ENCODE measurements at places on chromosomes 1 and 21.

GRCh38 chr1:94332952-94333351, 85.2 kb upstream of the ABCD3 start:
- DNase-seq = no peak

- no peak for DNase-seq
Observed at GRCh38 chr1:44513111-44513510, 108.1 kb downstream of the RNF220 start.

DNA sequence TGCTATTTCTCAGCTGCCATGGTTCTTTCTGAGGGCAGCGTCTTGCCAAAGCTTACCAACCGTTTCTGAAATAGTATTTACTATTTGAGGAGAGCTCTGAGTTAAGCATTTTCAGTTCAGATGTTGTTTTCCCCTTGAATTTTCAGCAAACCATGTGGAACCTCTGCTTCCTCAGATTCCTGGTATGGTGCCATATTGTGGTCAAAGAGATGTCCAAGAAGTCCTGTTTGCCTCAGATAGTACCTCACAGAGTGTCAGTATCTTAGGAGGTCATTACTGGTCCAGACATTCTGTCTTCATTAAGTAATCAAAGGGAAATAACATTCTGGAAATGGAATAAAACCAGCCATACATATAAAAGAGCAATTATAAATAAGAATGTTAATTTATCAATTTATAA, 36.6 kb downstream of the VANGL2 start:
- DNase-seq = no peak

DNA sequence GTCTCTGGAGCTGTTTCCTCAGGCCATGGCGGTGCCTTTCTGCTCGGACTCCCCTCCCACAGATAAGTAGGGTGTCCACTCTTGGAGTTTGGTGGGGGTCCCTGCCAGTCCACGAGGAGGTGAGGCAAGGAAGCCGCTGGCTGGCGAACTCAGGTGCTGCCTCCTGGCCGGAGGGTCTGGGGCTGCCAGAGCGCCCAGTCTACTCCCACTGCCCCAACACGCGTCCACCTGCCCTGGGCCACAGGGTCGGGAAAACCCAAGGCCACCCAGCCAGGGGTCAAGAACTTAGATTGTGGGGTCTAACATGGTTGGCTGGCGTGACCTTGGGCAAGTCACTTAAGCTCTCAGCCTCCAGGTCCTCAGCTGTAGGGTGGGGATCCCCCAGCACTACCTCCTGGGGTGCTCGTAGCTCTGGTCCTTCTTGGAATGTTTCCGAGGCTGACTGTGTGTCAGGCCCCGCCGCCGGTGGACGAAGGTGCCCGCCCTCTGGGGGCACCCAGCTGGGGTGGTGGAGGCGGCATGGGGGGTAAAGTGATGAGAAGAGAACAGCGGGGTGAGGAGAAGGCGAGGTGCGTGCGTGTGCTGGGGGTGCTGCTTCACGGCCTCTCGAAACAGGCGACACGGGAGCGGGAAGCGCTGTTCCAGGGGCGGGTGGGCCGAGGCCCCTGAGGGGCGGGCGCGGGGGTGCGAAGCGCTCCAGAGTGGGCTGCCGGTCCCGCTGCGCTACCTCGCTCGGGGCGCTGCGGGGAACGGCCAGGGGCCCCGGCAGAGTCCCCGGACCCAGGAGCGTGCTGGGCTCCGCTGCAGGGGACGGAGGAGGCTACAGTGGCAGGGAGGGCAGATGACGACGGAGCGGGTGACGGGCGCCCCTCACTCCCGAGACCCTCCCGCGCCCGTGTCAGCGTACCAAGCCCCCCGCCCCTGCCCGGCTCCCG, 1.2 kb downstream of the SH2D5 start:
- no peak for DNase-seq

DNA sequence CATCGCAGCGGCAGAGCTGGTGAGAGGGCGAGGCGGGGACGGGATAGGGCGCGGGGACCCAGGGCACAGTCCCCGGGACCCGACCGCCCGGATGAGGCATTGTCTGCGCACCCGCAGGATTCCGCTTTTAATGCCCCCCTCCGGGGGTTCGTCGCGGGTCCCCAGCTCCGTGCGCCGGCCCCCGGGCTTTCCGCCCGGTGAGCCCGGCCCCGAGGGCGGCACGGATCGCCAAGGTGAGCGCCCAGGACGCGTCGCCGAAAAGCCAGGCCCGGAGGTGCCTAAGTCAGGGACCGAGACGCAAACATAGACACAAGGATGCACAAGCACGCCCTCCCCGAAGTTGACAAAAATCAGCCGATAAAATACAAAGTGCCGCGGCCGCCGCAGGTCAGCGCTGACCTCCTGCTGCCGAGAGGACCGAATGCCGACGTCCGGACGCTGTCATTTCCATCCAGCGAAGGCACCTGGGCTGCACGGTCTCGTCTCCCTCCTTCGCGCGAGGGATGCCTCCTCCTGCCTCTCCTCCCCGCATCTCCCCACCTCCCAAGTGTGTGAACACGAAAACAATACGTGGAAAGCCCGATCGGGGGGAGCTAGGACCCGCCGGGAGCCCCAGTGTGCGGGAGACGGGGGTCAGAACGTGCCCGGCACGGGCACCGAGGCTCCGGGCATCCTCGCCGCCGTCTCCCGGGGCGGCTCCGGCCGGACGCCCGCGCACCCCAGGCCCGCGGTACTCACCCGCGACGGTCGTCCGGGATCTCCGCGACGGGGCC, 101.1 kb upstream of the SOD1 start:
- no peak for DNase-seq

DNA sequence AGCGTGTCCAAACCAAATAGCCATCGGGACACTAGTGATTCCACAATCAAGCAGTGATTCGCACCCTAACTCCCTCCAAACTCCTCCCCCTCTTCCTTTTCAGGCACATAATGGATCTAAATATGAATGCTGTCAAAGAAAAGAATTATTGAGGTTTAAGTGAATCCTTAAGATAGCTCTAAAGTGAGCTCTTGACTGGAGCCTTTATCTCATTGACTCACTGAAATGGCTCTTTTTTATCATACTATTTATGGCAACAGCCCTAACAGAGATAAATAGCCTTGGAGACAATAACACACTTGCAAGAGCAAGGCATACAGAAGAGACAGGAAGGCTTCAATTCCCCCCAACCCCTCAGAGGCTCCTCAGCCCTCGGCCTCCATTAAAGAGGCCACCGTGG, 143.3 kb downstream of the PLXNA2 start:
- DNase-seq = no peak

GRCh38 chr1:151855933-151856332, 2.4 kb upstream of the THEM5 start:
- no peak for DNase-seq

DNA sequence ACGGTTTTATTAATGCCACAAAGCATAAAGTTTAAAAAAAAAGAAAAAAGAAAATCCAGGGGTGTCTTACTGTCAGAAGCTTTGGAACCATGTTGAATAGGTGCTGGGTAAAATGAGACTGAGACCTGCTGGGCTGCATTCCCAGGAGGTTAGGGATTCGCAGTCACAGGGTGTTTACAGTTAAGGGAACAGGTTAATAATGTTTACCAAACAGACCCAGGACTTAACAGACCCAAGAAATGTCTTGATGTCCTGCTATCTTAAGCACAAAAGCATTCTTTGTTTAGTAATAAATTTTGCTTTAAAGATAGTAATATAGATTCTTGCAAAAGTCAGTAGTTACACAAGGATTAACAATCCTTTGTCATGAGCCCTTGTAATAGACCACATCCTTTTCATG, 54.7 kb downstream of the OLFML3 start:
- no peak for DNase-seq

DNA sequence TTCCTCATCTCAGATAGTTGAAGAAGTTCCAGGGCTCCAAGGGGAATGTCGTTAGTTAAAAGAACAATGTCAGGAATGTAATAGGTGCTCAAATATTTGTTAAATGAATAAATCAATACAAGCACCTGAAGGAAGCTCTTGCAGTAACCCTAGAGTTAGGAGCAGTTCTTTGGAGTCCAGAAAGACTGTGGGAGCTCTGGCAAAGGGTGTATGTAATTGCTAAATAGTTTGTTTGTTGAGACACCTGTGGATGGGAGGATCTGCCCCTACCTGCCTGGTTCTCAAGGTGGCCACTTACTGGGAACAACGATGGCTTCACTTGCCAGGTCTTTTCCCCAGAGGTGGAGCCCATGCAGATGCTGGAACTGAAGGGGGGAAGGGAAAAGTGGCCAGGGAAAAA, 27.5 kb upstream of the JUN start:
- no peak for DNase-seq

DNA sequence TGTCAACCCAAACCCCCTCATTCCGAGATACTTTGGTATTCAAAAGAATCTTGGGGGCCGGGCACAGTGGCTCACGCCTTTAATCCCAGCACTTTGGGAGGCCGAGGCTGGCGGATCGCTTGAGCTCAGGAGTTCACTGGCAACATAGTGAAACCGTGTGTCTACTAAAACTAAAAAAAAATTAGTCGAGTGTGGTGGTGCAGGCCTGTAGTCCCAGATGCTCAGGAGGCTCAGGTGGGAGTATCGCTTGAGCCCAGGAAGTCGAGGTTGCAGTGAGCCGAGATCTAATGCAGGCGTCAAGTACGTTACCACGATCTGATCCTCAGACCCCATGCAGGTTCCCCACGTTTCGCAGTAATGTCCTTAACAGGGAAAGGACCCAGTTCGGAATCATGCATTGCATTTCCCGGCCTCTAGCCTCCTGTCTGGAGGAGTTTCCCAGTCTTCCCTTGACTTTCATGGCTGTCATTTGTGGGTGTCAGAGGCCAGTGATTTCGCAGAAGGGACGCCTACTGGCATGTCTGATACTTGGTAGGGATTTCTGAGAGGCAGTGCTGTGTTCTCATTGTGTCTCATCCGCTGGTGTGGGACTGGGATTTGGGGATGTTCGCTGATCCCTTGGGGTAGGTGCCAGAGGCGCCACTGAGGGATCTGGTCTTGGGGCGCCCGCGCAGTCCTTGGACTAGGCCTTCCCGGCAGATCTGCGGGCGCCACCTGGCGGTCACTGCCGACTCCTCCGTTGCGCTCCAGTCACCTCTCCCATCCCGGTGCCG, 39.3 kb upstream of the HMGN1 start:
- no peak for DNase-seq

- no peak for DNase-seq
Observed at GRCh38 chr1:243246916-243247315, 8.2 kb downstream of the CEP170 start.

DNA sequence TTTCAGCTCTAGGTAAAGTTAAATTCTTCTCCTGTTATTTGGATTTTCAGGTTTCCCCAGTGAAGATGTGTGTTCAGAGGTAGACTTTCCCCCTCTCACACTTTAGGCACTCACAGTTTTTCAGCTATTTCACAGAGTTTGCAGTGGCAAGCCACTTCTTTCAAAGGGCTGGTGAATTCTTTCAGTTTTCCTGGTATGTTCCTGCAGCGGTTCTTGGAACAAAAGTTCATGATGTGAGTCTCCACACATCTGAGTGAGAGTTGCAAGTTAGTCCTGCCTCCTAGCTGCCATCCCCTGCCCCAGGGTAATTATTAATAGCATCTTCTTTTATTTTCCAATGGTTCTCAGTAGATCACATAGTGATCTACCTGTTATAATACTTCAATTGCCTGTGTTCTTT, 27.3 kb upstream of the CD84 start:
- DNase-seq = no peak

GRCh38 chr21:18771845-18772380, 368.3 kb upstream of the TMPRSS15 start:
- no peak for DNase-seq

GRCh38 chr1:195933835-195934234, 674.4 kb downstream of the KCNT2 start:
- DNase-seq = no peak

DNA sequence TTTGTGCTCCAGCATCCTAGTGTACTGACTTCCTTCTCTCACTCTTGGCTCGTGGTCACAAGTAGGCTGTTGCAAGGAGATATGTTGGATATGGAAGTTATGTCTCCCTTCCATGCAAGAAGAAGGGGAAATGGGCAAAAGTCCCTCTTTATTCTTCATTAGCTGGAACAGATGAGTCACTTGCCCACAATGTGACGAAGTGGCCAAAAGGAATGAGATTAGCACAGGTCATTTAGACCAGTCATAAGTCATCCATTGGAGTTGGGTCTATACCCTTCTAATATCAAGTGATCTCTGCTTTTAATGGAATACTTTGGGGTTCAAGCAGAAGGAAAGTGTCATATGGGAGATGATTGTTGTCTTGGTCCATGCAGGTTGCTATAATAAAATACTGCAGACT, 91.2 kb upstream of the NGF start:
- DNase-seq = no peak

DNA sequence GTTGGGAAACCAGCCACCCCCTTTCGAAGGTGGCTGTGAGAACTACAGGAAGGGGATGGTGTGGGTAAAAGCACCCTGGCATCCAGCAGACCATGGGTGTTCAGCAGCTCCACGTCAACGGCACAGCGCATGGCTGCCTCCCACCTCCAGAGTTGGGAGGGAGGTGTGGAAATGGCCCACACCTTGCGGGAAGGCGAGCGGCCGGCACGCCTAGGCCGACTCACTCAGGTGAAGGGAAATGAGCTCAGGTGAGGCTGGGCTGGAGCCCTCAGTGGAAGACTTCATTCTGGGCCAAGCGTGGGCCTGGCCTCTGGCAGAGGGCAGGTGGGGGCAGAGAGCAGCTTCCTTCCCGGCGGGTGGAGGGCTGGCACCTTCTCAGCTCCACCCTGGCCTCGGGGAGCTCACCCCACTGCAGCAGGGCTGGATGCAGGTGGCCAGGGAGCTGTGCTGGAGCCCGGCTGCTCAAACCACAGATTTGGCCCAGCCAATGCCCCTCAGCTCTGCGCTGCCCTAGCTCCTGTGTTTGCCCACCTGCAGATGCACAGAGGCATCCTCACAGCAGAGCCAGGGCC, 24.8 kb upstream of the ALDH4A1 start:
- no peak for DNase-seq

- peak; percentile 27 for DNase-seq
Observed at GRCh38 chr1:28208818-28209441, 23.9 kb downstream of the DNAJC8 start.

GRCh38 chr1:114892194-114892918, 37.7 kb downstream of the SYCP1 start:
- no peak for DNase-seq

- DNase-seq = no peak
Observed at GRCh38 chr1:115655306-115655663, 13.5 kb downstream of the VANGL1 start.

DNA sequence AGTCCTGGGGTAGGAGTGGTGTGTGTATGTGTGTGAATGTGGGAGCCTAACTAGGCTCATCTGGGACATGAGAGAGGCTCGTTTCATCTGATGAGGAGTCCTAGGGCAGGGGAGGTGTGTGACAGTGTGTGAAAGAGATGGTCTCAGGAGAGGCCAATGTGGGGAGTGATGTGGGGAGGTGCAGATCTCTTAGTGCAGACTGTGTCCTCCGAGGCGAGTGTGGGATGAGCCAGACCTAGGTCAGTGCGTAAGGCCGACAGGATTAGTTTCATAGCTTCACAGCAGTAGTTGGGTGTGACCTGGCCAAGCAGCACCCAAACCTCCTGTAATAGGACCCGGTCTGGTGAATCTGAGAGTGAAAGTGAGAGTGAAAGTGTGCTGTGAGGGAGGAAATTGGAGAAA, 94.7 kb downstream of the LIPI start:
- DNase-seq = no peak

DNA sequence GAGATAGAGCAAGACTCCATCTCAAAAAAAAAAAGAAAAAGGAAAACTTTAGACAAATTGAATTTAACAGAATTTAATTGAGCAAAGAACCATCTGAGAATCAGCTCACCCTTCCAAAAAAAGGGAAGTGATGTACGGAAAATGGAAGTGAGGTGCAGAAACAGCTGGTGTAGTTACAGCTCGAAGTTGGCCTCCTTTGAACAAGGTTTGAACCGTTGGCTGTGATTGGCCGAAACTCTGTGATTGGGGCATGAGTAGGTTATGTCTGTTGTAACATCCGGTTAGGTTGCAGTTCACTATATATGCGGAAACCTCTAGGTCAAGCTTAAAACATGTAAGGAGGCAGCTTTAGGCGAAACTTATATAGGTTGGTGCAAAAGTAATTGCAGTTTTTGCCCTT, 97.9 kb upstream of the KIF26B start:
- DNase-seq = no peak
